ENCODE measurements at places on chromosomes 13 and 19.

GRCh38 chr19:41621654-41622053 lies 5.2 kb downstream of the CEACAM4 start:
- DNase-seq = no peak

DNA sequence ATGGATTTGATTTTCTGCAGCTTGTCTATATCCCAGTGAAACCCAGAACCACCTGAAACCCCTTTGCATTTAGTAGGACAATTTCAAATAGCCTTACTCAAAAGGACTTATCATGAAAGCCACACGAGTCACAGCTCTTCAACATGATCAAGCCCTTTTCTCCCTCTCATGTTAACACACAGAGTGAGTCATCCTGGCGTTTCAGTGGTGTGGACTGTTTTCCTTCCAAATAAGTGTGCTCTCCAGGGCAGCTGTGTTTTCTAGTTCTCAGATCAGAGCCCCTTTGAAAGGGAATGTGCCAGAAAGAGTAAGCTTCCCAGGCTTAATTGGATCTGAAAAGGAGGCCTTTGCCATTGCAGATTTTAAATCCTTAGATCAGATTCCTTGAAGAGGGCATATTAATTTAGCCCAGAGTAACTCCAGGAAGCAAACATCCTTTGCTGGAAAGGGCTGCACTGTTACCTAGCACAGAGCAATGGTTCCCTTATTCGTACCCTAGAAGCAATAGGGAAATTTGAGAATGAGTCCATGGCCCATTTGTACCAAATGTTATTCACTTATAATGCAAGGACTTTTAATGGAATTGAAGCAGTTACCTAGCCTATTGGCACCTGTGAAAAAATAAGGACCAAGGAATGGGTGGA lies 51.3 kb downstream of the ERICH6B start:
- DNase-seq = no peak

DNA sequence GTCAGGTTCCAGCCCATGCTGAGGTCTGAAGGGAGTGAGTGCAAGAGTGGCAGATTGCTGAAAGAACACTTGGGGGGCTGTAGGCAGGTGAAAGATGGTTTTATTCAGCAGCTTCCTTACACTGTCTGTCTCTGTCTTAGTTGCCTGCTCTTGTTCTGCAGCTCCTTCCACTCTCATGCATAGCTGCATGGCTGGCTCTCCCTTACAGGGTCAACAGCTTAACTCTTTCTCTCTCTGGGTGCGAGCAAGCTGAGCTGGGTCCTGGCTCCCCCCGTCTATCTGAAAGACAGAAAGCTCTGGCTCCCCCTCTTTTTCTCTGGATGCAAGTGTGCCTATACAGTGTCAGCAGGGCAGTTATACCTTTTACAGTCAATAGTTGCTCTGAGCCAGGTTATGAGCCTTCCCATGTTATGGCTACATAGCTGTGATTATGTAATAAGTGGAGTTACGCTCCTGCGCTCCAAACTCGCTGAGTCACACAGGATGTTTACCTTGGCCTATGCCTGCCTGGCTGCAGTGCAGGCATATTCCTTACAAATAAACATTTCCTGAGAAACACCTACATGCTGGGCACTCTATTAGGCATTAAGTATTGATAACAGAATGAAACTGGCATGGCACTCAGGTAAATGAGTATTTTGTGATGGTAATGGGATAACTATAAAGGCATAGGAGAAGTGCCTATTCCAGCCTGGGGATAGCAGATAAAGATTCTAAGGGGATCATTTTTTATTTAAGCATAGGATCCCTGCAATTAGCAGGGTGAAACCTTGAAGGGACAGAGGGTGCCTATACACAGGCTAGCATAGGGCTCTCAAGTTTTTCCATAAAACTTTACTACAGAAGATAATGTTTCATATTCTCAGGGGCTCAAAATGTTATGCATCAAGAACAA lies 826.9 kb upstream of the PCDH9 start:
- no peak for DNase-seq

GRCh38 chr19:29395111-29395733 lies 130.6 kb upstream of the VSTM2B start:
- DNase-seq = no peak

- no peak for DNase-seq
Measured at GRCh38 chr19:35348911-35349611, 1.4 kb downstream of the FFAR1 start.

DNA sequence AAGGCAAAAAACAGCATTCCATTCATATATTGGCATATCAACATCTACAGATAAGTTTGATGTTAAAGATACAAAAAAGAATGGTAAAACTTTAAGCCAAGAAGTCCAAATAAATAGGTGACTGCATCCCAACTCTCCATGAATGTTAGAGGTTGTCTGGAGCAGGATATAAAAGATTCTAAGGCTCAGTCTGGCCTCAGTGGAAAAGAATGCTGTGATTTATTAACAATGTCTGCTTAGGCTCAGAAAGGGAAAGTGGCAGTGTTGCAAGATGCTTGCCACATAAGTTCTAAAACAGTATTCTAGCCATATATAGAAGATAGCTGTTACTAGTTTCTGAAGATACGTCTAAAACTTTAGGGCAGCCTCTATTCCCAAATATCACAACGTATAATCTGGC lies 179.8 kb upstream of the NBEA start:
- DNase-seq = no peak

GRCh38 chr13:68292601-68293000 lies 1062.5 kb upstream of the PCDH9 start:
- no peak for DNase-seq

GRCh38 chr13:26502826-26503225 lies 54.7 kb upstream of the WASF3 start:
- DNase-seq = peak; percentile 67

- no peak for DNase-seq
Measured at GRCh38 chr19:43570174-43570791, 5.0 kb downstream of the XRCC1 start.

- DNase-seq = no peak
Measured at GRCh38 chr19:14159059-14159458, 22.7 kb upstream of the ASF1B start.

DNA sequence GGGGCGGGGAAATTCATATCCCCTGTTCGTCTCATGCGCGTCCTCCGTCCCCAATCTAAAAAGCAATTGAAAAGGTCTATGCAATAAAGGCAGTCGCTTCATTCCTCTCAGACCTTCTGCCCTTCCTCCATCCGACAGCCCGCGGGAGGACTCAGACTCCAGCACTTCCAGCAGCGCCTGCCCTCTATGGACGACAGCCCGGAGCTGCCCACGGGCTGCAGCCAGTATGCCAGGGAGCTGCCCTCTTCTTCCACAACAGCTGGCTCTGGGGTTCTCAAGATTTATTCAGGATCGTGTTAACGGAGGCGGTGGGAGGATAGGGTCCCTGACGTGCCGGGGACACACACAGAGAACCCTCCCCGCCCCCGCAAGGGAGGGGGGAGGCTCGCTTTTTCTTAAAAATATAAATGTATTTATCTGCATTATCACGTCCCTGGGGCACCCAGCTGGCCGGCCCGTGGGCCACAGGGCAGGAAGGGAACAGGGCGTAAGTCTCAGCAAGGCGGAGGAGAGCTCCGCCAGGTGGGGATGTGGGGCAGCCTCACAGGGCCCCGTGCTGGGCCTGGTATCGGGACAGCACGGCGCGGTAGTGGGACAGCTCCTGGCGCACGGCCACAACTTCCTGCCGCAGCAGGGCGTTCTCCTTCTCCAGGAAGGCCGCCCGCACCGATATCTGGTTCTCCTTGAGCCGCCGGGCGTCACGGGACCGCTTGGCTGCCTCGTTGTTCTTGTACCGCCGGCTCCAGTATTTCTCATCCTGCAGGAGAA lies 6.7 kb downstream of the DBP start:
- DNase-seq = peak; percentile 3

- no peak for DNase-seq
Measured at GRCh38 chr13:30936971-30937370, 4.5 kb downstream of the TEX26 start.

DNA sequence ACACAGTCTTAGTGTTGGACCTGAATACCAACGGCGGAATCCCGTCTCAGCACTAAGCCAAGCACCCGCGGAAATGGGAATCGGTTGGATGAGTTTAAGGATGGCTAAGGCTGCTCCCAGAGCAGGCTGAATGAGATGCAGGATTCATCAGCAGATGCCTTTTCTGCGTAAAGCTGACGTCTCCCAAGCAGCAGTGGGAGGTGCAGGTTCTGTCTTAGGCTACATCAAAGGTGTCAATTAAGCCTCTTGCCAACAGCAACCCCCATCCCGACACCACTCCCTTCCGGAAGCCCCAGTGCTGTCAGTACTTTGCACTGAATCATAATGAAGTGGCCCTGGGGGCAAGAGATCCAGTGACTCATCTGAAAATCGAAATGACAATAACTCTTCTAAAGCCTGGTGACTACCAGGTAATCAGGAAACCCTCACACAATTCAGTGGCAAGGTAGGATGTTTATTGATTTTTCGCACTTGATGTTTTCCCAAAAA lies 275.6 kb downstream of the DCLK1 start:
- DNase-seq = no peak

DNA sequence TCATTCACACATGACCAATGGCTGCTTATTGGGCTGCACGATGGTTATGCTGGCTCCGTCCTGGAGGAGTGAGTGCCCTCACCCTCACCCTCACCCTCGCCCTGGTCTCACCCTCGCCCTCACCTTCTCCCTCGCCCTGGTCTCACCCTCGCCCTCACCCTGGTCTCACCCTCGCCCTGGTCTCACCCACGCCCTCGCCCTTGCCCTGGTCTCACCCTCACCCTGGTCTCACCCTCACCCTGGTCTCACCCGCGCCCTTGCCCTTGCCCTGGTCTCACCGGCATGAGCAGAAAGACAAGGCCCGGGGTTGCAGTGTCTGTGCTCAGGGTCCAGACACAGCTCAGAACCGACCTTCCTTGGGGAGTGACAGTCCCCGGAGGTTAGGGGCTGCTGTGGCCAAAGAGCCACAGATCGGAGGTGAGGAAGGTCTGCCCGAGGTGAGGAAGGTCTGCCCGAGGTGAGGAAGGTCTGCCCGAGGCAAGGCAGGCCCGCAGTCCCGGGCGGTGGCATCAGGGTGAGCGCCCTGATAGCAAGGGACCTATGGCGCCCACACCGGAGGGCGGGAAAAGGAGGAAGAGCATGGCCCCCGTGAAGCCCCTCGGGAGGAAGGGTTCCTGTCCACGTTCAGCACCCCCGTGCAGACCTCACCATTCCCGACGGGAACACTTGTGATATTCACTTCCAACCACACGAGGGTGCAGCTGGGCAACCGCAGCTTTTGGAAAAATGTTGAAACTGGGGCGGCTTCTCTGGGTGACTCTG lies 65.6 kb downstream of the MCF2L start:
- DNase-seq = no peak

DNA sequence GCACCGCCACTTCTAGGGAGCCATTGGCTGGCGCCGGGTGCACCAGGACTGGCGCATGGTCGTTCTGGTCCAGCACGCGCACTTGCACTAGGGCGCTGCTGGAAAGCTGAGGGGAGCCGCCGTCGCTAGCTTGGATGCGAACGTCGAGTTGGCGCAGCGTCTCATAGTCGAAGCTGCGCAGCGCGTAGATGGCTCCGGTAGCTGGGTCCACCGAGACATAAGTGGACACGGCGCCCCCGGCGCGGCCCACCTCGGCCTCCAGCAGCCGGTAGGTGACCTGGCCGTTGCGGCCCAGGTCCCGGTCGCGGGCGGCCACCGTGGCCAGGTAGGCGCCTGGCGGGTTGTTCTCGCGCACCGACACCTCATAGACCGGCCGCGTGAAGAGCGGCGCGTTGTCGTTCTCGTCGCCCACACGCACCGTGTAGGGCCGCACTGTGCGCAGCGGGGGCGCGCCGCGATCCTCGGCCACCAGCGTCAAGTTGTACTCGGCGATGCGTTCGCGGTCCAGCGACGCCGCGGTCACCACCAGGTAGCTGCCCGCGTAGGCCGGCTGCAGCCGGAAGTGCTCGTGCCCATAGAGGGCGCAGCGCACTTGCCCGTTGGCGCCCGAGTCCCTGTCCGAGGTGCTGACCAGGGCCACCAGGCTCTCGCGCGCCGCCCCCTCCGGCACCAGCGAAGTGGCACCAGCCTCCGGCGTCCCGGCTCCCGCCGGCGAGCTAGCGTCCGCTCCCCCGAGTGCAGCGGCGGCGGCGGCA lies 1.7 kb downstream of the PCDH8 start:
- DNase-seq = no peak

- no peak for DNase-seq
Measured at GRCh38 chr19:10767726-10768125, 49.8 kb downstream of the DNM2 start.

DNA sequence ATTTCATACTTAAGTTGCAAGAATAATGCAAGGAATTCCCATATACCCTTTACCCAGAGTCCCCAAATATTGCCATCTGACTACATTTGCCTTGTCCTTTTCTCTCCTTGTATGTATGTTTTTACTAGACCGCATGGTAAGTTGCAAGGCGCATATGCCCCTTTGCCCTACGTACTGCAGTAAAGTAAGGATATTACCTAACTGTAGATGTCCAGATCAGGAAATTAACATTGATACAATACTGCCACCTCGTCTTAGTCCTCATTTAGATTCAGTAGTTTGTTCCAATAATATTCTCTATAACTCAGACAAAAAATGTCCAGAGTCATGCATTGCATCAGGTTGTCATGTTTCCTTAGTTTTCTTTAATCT lies 9.3 kb downstream of the SAFB start:
- DNase-seq = no peak

DNA sequence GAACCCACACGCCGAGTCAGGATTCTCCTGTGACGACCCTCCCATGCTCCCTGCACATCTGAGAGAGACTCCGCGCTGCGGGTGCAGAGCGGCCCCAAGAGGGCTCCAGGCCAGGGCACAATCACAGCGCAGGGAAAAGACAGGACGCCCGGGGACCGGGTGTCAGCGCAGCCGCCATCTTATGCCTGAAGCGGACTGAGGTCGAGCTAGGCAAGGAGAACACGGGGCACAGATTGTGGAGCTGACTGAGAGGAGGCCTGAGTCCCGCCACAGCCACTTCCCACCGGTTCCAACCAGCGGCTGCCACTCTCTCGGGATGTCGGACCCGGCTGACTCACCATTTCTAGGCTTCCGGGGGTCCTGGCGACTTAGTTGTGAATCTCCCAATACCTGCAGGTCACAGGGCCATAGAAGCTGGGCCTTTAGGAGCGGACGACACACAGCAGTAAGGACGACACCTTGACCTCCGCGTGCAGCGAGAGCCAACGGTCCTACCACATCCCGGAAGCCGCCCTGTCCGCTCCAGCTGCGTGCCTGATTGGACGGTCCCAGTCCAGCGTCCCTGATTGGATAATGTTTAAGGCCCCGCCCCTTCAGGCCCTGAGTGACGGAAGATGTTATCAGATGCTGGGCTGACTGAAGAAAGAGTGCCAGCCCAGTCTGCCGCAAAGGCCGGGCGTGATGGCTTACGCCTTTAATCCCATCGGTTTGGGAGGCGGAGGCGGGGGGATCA lies at the start of gene ZNF728:
Gene ZNF728, minus strand, starts transcription at position 487 of the 733 bp plus-strand sequence. Its CDS starts 146 bp downstream, at position 341.
- no peak for DNase-seq

DNA sequence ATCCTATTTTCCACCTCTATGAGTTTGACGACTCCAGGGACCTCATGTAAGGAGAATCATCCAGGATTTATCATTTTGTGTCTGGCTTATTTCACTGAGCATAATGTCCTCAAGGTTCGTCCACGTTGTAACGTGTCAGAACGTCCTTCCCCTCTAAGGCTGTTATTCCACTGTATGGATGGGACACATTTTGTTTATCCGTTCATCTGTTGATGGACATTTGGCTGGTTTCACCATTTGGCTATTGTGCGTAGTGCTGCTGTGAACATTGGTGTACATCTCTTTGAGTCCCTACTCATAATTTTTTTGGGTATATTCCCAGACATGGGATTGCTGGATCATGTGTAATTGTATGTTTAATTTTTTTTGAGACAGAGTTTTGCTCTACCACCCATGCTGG lies 21.5 kb downstream of the CRTC1 start:
- no peak for DNase-seq
